Spleen (tissue), 13 donors: ENCODE measurements at places on chromosomes 11 and 22. TPM values are rescaled to one million over a fixed set of nuclear protein-coding genes. Genes with fewer than 3 reads are reported as not detected.

PGA3 gene
- polyA plus RNA-seq = 0.54 TPM

- DNase-seq = peak; percentile 75
- H3K4me1 ChIP-seq = peaks cover 18% of the 10 kb centered on the region
- H3K36me3 ChIP-seq = no peaks in the 10 kb centered on the region
- peak overlapping the region; percentile 80 for H3K27ac ChIP-seq
These were observed 53.4 kb upstream of the EMID1 start for GRCh38 chr22:29152045-29152953.

DNA sequence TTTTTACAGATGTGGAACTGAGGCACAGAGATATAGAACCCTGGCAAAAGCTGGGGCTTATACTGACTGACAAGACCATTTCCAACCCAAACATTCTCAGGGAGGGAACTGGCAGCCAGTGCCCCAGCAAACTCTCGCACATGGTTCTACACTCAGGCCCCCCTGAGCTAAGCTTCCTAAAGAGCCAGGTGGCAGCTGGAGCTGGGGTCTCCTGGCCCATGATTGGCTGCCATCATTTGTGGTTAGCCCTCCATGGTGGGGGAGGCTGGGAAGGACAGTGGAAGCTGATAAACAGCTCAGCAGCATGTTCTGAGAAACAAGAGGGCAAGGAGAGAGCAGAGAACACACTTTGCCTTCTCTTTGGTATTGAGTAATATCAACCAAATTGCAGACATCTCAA, at the start of gene RAG1:
Gene RAG1, plus strand, starts transcription at position 314 of the 400 bp plus-strand sequence. CDS start 5,298 bp downstream, outside the sequence.
- no peak for DNase-seq
- H3K4me1 ChIP-seq = peaks cover 3% of the 10 kb centered on the region
- no peaks in the 10 kb centered on the region for H3K36me3 ChIP-seq
- peaks cover 4% of the 10 kb centered on the region for H3K27me3 ChIP-seq

PGA4 gene
- 0.93 TPM for polyA plus RNA-seq

C11orf52 gene
- 0.74 TPM for polyA plus RNA-seq

DNA sequence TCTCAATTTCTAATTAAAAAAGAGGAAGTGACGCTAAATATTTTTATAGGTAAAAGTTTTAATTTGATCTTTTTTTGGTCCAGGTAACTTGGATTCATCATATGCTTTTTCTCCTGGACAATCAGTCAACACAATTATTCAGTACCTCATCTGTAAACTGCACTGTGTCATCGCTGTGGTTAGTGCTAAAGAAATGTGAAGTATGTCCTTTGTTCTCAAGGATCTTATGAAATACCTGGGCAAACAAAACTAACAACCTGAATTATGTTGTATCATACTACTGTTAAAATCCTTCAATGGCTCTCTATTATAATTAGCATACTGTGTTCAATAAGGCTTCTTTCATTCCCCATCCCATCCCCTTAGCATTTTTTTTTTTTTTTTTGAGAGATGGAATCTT, 19.9 kb upstream of the SCN3B start:
- no peaks in the 10 kb centered on the region for H3K36me3 ChIP-seq
- no peak for DNase-seq
- no peak overlapping the region for H3K27ac ChIP-seq
- peaks cover 4% of the 10 kb centered on the region for H3K27me3 ChIP-seq
- H3K4me3 ChIP-seq = no peak overlapping the region

RHOG gene
- 107 TPM for polyA plus RNA-seq

- no peaks in the 10 kb centered on the region for H3K36me3 ChIP-seq
- peak; percentile 79 for DNase-seq
These were observed 25.9 kb upstream of the ROBO3 start for GRCh38 chr11:124839128-124839971.

- peak; percentile 88 for DNase-seq
- no peaks in the 10 kb centered on the region for H3K36me3 ChIP-seq
- H3K27ac ChIP-seq = no peak within 1 kb of the TSS
- H3K27me3 ChIP-seq = no peaks in the 10 kb centered on the region
- no peak within 1 kb of the TSS for H3K4me3 ChIP-seq
These were observed at the start of gene SMIM45 for GRCh38 chr22:41951898-41952474. Gene SMIM45 (plus strand): TSS chr22:41952150.

DNA sequence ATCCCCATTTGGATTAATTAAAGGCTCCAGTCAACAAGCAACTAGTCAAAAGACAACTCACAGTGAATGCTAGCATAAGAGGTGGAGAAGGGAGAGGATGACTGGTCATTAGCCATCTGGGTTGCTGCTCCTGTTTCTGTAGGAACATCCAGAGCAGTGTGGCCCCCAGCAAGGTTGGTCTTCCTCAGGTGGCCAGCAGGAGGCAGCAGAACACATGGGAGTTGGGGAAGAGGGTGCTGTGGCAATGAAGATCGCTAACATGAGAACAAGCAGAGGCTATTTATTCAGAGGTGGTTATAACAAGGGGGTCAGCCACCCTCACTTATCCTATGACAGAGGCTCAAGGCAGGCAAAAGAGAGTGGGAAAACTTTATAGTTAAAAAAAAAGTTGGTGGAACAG, 21.3 kb downstream of the IZUMO1R start:
- no peaks in the 10 kb centered on the region for H3K4me1 ChIP-seq
- H3K27ac ChIP-seq = no peak overlapping the region
- no peak overlapping the region for H3K4me3 ChIP-seq
- H3K36me3 ChIP-seq = no peaks in the 10 kb centered on the region
- H3K27me3 ChIP-seq = no peaks in the 10 kb centered on the region
- DNase-seq = no peak

CREBZF gene
- 24.3 TPM for polyA plus RNA-seq

TENM4 gene
- 0.19 TPM for polyA plus RNA-seq

GRCh38 chr11:109770323-109770722, 322.9 kb upstream of the ZC3H12C start:
- no peaks in the 10 kb centered on the region for H3K4me1 ChIP-seq
- H3K4me3 ChIP-seq = no peak overlapping the region
- no peak overlapping the region for H3K27ac ChIP-seq
- no peaks in the 10 kb centered on the region for H3K36me3 ChIP-seq
- no peak for DNase-seq

SERPING1 gene
- 104 TPM for polyA plus RNA-seq

DNA sequence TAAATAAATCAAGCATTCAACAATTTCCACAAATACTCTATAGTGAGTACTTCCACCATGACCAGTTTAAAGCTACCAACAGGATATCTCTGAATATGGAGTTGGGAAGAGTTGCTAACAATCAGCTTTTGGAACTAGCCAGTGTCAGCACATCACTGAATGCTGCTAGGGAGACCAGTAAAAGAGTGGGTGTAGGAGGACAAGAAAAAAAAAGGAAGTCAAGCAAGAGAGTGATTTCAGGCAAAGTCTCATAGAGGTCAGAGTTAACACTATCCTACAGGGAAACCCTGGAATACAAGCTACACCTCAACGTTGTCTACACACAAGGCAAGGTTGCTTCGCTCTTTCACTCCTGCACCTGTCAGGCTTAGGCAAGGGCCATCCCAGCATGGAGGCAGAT, 24.2 kb downstream of the EIF3F start:
- no peak overlapping the region for H3K4me3 ChIP-seq
- H3K27ac ChIP-seq = no peak overlapping the region
- no peaks in the 10 kb centered on the region for H3K36me3 ChIP-seq
- no peaks in the 10 kb centered on the region for H3K4me1 ChIP-seq
- DNase-seq = no peak

PATE4 gene
- not detected for polyA plus RNA-seq
